ENCODE measurements at places on chromosomes 7 and 10.

GRCh38 chr7:135761751-135762488, 13.3 kb upstream of the FAM180A start:
- DNase-seq: no peak

- DNase-seq: no peak
Observed at GRCh38 chr7:130369110-130369711, 11.1 kb upstream of the CPA1 start.

- no peak for DNase-seq
Observed at GRCh38 chr7:17099083-17099973, 199.1 kb upstream of the AHR start.

- no peak for DNase-seq
Observed at GRCh38 chr7:129925416-129926002, 27.3 kb downstream of the UBE2H start.

- no peak for DNase-seq
Observed at GRCh38 chr7:85426487-85426960, 239.7 kb upstream of the SEMA3D start.

Data from CD4-positive, alpha-beta T cell treated with Interleukin-2 at 100 ng/mL for 4 hours (primary cell).